Calu3 (cell line): ENCODE measurements at places on chromosomes 7 and 10. TPM values are rescaled to one million over a fixed set of nuclear protein-coding genes. Genes with fewer than 3 reads are reported as not detected.

GRCh38 chr10:85225311-85225710 is 896.9 kb downstream of the CCSER2 start:
- no peak for DNase-seq

DNA sequence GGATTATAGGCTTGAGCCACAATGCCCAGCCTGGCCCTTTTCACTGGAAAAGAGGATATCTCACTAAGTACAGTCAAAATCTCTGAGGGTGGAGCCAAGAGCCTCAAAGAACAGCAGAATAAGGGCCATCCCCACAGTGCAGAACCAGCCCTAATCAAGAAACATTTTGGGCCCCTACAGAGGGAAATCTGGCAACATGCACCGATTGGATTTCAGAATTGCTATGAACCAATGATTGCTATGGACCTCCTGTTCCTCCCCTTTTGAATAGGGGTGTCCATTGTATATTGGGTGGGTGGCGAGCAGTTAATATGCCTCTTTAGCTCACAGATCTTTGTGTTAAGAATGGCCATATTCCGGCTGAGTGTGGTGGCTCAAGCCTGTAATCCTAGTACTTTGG is 42.7 kb downstream of the SKIDA1 start:
- no peak for DNase-seq

- no peak for DNase-seq
These were observed 287.1 kb upstream of the C7orf33 start for GRCh38 chr7:148303295-148304082.

DNA sequence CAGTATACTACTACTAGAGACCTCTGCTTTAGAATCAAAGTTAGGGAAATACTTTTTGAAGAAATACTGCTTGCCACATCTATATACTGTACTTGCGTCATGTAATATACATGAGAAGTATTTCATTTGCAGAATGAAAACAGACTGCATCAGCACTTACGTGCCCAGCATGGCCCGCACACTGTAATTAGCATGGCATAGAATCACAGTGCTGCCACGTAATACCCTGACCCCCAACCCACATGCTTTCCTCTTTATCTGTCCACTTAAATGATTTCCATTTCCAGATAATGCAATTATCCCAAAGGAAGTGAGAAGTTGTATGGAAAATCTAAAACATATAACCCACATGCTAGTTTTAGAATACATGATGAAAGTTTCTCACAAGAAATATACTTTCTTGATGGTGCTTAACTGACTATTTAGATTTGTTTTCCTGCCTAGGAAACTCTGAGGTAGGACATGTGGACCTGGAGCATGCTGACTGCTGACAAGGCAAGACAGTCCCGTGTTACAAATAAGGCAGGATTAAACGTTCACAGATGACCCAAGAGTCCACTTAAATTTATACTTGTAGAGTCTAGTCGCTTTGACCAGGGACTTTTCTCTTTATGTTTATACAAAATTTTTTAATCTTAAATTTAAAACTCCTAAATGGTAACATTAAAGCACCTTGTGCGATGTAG is 12.6 kb downstream of the USP6NL start:
- DNase-seq = no peak

GRCh38 chr10:91150631-91151030 is 69.8 kb upstream of the PCGF5 start:
- DNase-seq = no peak

- no peak for DNase-seq
These were observed 13.4 kb downstream of the NIPSNAP2 start for GRCh38 chr7:55977831-55978230.

- no peak for DNase-seq
These were observed 46.3 kb upstream of the PCBD1 start for GRCh38 chr10:70934701-70935100.

DNA sequence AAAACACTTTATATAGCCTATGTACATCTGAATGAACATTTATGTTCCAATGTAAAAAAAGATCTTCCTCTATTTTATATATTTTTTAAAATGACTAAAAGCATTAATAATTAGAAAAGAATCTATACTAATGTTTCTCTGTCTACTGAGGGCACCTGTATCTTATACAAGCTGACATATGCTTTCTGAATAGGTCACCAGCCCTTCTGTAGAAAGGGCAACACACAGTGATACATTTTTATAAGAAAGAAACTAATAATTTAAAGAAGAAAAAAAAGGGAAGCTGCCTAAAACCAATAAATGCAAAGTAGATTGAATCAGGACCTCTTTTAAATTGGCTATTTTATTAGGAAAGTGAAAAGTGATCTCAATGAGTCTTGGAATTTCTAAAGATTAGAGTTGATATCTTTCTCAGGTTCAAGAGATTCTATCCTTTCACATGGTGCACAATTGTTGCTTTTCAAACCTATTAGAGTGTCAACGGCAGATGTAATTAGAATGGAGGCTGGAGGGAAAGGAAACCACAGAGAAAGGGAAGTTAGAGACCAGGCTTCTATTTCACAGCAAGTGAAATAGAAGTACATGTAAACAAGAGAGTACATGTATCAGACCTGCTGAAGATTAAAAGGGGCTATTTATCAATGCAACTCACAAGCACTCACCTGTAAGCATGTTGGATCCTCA is 6.3 kb downstream of the MTPN start:
- DNase-seq = no peak

DNA sequence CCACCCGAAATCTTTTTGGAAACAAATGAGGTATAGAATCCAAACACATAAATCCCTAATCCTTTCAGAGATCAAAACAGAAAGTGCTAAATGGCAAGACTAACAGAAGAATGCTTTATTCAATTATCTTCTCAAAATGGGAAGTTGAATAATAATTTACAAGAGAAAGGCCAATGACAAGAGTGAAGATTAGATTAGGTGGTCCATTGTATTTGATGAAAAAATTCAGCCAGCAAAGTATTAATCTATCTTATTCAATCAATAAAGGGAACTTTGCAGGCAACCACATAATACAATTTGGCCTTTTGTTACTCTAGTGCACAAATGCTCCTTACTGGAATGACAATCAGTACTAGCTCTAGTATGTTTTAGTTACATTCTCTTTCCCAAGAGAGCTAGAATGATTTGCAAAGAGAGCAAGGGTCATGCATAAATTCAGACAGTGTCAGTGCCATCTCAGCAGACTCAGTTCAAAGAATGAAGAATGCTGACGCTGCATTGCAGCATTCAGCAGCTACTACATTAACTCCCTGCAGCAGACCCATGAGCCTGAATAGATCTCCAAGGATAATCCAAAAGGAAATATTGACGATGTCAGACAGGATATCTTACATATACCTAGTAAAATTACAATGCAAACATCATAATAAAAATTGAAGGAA is 131.8 kb downstream of the ANK3 start:
- DNase-seq = no peak

DNA sequence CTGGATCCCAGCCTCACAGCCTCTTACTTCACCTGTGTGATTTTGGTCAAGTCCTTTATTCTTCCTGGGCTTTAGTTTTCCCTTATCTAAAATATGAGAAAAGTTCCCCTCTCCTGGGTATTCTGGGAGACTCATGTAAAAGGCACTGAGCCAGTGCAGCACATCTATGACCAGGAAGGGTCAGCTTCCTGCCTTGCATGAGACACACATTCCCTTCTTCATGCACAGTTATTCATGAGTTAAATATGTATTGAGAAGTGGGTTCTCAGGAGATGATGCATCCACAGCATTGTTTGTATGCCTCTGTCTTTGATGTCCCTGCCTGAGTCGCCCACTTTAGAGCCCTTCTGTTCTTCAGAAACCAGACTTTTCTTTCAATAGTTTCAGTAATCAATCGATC is 33.3 kb downstream of the EGFR start:
- no peak for DNase-seq

DNA sequence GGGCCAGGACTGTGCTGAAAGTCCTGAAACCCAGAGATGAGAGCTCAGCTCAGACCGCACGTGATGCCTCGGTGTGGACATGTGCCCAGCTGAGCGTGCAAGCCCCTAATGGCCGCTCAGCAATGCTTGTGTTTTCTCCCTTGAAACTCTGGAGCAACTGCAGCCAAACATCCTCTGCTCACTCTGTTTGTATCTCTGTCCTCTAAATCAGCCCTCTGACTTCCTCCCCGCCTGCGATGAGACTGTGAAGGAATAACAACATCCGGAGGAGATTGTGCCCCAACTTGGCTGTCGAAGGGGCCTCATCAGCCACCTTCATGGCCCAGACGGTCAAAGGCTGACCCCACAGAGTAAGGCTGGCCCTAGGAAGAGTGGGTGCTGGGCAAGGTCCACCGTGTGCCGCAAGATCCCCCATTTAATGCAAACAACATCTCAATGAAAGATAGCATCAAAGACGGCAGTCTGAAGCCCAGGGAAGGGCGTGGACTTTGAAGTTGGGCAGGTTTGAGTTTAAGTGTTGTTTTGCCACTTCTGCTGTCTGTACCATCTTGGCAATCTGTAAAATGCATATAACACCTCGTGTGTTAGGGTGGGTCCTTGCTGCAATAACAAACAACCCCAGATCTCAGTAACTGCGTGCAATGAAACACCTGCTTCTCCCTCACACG is 39.9 kb downstream of the CALML3 start:
- no peak for DNase-seq

GRCh38 chr7:5838761-5839500 is 41.7 kb upstream of the OCM start:
- DNase-seq = no peak

Gene PNLIP
- total RNA-seq = not detected in 2 replicates

Gene PALS2
- total RNA-seq = 70.5 and 88.8 TPM in 2 replicates

GRCh38 chr10:83932245-83932644 is 207.1 kb upstream of the GHITM start:
- DNase-seq = no peak

DNA sequence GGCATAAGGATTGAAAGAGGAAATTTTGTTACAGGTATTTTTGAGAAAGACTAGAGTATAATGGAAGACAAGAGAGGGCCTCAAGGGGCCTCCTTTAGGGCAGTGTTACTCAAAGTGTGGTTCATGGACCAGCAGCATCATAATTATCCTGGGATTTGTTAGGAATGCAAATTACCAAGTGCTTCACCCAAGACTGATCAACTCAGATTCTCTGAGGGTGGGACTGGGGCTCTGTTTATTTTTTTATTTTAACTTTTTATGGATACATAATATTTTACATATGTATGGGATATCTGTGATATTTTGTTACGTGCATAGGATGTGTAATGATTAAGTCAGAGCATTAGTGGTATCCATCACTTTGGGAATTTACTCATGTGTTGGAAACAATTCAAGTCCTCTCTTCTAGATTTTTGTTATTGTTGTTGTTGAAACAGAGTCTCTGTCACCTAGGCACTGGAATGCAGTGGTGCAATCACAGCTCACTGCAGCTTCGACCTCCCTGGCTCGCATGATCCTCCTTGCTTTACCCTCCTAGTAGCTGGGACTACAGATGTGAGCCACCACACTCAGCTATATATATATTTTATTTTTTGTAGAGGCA is 2.2 kb upstream of the KCTD7 start:
- DNase-seq = no peak

Gene FAM25A
- not detected in 2 replicates for total RNA-seq

DNA sequence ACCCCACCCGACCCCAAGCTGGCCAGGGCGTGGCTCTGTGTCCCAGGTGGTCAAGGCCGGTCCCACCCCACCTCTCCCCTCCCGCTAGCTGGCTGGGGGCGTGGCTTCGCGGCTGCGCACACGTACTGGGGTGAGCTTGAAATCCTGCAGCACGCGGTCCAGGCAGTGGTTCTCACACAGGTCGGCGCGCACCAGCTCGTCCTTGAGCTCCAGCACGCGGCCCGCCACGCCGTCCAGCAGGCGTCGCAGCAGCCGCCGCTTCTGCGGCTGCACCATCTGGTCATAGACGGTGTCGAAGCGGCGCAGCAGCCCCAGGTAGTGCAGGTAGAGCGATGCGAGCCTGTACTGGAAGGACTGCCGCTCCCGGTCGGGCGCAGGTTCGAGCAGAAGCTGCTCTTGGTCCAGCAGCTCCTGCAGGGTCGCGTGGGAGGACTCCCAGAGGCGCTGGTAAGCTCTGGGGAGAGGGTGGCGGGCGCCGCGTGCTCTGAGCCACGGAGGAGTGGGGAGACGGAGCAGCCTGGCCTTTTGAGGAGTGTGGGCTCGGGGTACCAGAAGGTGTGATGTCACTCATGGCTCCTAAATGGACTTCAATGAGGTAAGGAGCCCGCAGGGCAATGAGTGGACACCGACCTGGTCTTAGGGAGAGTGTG is 5.8 kb downstream of the H2BK1 start:
- no peak for DNase-seq

- DNase-seq = no peak
These were observed 16.3 kb upstream of the DKK1 start for GRCh38 chr10:52297747-52298146.

DNA sequence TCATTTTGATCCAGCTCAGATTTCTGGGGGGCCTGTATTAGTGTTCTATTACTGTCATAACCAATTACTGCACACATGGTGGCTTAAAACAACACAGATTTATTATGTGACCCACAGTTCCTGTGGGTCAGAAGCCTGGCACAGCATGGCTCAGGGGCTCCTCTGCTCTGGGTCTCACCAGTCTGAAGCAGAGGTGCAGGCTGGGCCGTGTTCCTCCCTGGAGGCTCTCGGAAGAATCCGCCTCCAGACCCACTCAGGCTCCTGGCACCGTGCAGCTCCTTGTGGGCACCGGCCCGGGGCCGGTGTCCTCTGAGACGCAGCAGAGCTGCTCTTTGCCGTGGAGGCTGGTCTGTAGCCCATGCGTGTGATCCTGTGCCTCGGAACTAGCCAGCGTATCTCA is 61.5 kb downstream of the RAMP3 start:
- DNase-seq = no peak

- no peak for DNase-seq
These were observed 181.9 kb downstream of the DGKI start for GRCh38 chr7:137664846-137665245.

Gene RFC2
- 32.5 and 38.6 TPM in 2 replicates for total RNA-seq

DNA sequence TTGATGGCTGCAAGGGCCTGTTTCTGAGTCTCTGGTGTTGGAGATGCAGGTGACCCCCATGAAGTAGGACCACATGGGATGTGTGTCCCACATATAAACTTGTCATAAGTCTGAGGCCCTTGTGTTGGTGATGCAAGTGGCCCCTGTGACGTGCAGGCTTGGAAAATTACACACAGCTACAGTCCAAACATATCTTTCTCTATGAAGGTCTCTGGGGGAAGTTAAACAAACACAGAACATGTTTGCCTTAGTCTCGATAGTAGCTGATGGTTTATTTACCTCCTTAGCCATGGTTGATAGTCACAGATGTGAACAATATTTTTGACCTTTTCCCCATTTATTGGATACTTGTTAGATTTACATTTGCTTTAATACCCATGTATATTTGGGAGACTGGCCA is 64.7 kb downstream of the ADCY1 start:
- no peak for DNase-seq

- no peak for DNase-seq
These were observed 55.7 kb upstream of the ZRANB1 start for GRCh38 chr10:124886195-124886594.

Gene FAM131B
- 0.19 and 1.2 TPM in 2 replicates for total RNA-seq

Gene CPED1
- 0.24 and 0.76 TPM in 2 replicates for total RNA-seq

- no peak for DNase-seq
These were observed 349.6 kb upstream of the MKI67 start for GRCh38 chr10:128475686-128476367.
